ENCODE measurements at places on chromosomes 6 and 20.

- DNase-seq: no peak
These were observed 1152.0 kb downstream of the EPHA7 start for GRCh38 chr6:92267335-92267734.

DNA sequence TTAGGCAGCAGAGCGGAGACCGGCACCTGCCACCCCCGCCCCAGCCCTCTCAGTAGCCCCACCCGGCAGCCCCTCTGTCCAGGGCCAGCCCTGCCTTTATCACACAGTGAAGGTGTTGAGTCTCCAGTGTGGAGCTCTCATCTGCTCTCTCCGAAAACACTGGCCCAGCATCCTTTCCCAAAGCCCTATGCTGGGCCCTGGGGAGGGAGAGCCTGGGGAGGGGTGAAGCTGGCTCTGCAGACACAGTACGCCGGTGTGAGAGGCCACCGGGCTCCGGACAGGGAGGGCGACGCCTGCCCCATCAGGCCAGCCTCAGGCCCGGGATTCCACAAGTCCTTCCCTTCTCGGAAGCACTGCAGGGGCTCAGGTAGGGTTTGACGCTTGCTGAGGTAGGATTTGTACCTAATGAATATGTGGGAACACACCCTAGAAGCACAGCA is 186.9 kb downstream of the ERMARD start:
- DNase-seq: no peak

DNA sequence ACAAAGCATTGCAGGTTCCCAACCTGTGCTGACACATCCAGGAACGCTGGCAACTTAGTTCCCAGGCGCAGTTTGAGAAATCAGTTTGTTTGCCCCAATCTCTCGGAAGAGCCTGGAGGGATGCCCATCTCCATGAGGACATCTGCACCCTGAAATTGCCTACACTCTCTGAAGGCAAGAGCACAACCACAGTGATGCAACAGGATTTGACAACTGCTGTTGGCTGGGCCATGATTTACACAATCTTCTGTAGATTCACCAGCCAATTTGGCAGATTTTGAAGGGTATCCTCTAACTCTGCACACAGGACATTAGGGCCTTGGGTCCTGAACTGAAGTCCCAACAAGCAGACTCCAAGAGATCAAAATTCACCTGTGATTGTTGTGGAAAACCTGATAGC is 3.4 kb downstream of the APMAP start:
- peak; percentile 20 for DNase-seq

DNA sequence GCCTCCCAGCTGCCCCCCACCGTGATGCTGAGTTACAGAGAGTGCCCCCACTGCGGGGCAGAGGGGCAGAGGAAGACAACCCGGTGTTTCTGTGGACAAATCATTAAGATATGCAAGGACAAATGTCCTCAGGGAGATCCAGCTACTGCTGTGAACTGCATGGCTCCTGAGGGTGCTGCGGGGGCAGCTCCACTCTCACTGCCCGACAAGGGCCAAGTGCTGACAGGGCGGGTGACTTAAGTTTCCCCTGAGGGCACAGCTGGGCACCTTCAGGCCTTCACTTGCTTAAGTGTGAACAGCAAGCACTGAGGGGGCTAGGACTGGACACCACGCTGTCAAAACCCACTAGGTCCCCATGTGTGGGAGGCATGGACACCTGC is 26.2 kb upstream of the TCFL5 start:
- DNase-seq: no peak

GRCh38 chr20:58567437-58567836 is 52.2 kb upstream of the APCDD1L start:
- no peak for DNase-seq
